ENCODE measurements at places on chromosomes 12 and 14.

DNA sequence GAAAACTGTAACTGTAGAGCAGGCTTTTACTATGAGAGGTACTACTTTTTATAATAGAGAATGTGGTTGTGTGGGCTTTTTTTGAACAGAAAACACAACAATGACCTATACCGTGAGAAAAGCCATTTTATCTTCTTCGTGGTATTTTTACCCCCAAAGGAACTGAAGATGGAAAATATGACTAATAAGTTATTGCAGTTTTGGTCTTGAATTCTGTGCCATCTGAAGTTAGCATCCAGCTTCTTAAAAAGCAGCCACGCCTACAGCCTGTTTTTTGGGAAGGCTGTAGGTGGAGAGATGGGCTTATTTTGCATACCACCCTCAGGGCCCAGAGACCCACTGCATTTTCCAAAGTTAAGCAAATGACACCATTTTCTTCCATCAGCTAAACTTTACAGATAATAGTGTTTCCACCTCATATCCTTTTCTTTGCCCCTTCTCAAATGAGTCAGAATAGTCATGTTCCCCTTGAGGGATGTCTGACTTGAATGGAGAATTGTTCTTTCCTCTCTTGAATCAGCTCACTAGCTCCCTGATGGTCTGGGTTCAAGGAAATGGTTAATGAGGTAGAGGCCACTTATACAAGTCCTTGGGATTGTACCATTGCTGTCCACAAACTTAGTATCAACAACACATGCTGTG lies 53.0 kb downstream of the TBC1D30 start:
- no peak for DNase-seq

DNA sequence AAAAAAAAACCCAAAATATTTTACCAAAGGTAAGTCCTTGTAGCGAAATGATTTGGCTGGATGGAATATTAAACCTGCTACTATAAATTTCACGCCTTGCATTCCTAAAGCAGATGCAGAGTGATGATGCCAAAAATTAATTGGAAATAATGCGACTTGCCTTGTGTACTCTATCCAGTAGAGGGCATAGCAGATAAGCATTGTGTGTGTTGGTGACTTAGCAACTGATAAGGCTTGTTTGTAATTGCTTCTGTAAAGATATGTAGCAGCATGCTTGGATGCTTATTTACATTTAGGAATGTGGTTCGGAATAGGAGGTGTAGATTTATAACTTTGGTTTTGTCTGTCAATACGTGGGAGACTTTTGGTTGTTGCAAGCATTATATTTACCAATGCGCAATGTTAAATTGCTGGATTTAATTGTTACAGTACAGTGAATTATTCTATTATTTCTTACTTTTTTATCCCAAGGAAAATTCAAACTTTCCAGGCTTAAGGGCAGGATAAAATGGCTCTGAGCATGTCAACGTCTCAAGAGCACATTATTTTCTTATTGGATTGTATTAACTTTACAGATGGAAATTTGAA lies 80.5 kb downstream of the TMEM260 start:
- no peak for DNase-seq

- DNase-seq = no peak
Measured at GRCh38 chr12:42859612-42860011, 270.1 kb upstream of the PRICKLE1 start.

DNA sequence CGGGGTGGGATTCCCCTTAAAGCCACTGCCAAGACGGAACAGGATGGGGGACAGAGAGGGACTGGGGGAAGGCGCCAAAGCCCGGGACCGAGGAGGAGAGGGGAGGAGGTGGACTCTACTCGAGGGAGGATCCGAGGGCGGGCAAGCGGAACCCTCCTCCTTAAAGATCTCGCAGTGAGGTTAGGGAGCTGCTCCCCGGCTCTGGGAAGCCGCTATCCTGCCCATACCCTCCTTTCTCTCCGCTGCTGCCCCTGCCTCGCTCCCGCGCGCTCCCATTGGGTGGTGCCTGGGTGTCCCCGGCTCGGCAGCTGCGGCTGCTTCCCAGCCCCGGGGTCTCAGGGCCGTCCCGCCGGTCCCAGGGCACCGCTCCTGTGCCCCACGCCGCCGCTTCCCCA lies 16.4 kb downstream of the KRT18 start:
- DNase-seq = no peak

- no peak for DNase-seq
Measured at GRCh38 chr14:60106339-60106738, 14.6 kb downstream of the PCNX4 start.

GRCh38 chr12:32765906-32766305 lies 10.2 kb upstream of the YARS2 start:
- DNase-seq = no peak

- DNase-seq = no peak
Measured at GRCh38 chr12:98653866-98654493, 8.9 kb downstream of the APAF1 start.

GRCh38 chr12:103313894-103314293 lies 181.9 kb downstream of the C12orf42 start:
- no peak for DNase-seq

DNA sequence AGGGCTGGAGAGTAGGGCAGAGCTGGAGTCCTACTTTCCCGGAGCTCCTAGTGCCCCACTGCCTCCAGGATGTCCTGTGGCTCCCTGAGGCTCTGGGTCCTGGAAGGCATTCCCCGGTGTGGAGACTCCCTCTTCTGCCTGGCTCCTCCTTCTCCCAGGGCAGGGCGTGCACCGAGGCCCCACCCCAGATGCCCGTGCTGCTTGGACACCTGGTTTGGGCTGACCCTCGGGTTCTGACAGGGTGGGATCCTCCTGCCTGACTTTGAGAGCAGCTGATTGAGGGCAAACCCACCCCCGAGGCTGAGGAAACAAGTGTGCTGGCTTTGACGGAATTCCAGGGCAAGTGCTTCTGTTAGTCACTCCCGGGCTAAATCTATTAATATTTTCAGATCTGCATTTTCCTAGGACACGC lies 15.4 kb downstream of the TEAD4 start:
- DNase-seq = no peak

- no peak for DNase-seq
Measured at GRCh38 chr12:71415336-71416231, 24.0 kb upstream of the LGR5 start.

DNA sequence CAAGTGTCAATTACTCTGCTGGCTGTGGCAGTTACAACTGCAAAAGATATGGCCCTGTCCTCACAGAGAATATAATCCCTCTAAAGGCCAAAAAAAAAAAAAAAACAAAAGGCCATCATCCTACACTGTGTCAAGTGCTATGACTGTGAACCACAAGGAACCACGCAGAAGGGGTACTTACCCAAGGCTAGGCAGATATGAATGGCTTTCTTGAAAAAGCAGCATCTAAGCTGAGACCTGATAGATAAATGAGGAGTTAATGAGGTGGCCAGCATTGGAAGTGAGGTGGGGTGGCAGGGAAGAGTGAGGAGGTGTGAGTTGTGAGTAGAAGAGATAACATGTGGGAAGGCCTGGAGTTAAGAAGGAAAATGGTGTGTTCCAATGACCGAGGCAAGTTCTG lies 16.4 kb upstream of the IL22 start:
- DNase-seq = no peak

- DNase-seq = no peak
Measured at GRCh38 chr14:88983755-88984154, 159.3 kb downstream of the TTC8 start.

DNA sequence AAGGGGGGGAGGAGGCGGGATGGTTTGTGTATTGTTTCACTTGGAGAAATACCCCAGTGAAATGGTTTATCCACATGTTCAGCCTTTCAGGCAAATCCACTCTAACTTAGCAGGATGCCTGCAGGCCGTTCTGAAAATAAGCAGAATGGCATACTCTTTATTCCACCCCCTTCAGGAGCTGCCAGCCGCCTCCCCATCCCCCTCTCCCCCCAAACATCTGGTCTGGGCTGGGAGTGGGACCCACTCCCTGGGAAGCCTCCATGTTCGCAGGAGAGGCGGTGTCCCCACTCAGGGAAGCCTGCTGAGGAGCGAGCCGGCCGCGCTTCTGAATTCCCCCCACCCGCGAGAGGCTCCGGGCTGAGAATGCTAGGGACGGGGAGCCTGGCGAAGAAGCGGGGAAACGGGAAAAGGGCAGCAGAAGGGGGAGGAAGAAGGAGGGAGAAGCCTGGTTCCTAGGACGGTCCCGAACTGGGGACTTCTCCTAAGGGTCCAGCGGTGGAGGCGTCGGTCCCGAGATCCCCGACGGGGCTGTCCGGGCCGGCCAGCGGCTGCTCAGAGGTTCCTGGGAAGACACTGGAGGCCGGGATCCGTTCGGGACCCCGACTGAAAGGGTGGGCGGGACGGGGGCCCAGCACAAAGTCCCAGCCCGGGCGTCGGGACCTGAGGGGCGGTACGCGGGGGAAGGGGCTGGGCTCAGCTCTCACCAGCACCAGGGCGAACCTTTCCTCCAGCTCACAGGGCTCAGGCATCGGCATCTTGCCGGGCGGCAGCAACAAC lies 666 bp downstream of the FMNL3 start:
- DNase-seq = no peak

DNA sequence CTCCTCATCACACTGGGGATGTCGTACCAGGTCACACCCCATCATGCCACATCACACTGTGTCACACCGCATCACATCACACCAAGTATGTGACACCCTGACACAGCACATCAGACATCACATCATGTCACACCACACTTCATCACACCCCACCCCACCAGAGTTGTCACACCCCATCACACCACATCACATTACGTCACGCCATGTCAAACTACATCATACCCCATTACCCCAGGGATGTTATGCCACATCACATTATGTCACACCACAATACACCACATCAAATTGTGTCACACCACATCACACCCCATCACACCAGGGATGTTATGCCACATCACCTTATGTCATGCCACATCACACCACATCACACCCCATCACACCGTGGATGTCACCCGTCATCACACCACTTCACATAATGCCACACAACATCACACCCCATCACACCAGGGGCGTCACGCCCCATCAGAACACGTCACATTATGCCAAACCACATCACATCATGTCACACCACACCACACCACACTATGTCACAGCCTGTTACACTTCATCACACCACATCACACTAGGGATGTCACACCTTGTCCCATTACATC lies 133.6 kb downstream of the TMEM121 start:
- no peak for DNase-seq

GRCh38 chr12:100715976-100716944 lies 78.3 kb upstream of the ANO4 start:
- no peak for DNase-seq

DNA sequence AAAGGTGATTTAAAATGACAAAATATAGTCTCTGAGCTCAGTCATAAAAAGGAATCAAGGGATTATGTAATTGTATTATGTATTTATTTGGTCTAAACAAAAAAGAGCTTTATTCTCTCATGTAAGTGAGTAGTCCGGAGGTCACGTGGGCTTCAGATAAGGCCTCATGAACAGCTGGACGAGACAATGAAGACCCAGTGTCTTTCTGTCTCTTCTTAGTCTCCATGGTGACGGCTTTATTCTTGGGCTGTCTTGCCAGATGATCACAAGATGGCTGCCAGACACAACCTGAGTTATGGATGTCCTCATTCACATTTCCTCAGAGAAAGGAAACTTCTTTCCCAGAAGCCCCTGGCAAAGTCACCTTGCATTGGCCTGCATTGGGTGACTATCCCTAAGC lies 98.6 kb downstream of the ARF6 start:
- no peak for DNase-seq

DNA sequence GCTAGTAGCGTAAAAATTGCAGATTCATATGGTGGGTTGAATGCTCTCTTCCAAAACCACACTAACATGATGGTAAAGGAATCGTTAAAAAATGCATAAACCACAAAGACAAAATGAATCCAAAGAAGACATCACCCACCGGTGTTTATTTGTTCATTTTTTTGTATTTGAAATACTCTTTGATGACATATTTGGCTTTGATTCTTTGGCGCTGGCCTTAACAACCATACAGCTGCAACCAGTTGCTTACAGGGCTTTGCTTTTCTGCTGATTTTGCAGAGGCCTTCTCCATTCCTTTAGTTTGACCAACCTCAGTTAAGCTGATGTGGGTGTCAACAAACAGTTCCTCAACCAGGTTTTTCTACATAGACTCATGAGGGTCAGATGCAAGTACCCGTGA lies 103.5 kb downstream of the CACNA1C start:
- no peak for DNase-seq

GRCh38 chr14:105855246-105855892 lies 329.0 kb downstream of the TMEM121 start:
- no peak for DNase-seq

- no peak for DNase-seq
Measured at GRCh38 chr12:112862636-112863290, 44.0 kb upstream of the OAS1 start.

DNA sequence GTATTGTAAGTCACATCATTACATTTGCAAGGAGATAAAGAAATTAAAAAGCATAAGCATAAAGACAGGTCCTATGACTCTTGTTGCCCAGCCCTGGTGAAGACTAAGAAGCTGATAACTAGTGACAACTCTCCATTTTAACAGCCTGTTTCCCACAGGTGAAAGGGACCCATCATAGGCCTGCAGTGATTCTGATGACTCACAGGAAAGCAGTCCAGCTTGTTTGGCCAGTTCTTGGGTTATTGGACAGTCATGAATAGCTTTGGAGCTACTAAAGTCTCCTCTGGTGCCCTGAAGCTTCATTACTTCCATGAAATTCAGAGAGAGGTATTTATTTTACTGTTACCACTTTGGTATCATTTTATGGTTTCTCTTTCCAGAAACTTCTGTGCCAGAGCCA lies 55.5 kb upstream of the DYRK2 start:
- DNase-seq = no peak

- DNase-seq = no peak
Measured at GRCh38 chr14:102750376-102750775, 26.9 kb upstream of the TRAF3 start.

GRCh38 chr14:77181603-77182437 lies at the start of gene TMEM63C:
Gene TMEM63C, plus strand, starts transcription at chr14:77181798. Its CDS starts 37,016 bp downstream, at chr14:77218814.
- DNase-seq = peak; percentile 55

GRCh38 chr14:23028799-23029198 lies 5.9 kb downstream of the PSMB5 start:
- no peak for DNase-seq

GRCh38 chr12:321606-322326 lies 59.1 kb upstream of the SLC6A13 start:
- DNase-seq = no peak

- no peak for DNase-seq
Measured at GRCh38 chr14:65243766-65244442, 141.6 kb upstream of the MAX start.

DNA sequence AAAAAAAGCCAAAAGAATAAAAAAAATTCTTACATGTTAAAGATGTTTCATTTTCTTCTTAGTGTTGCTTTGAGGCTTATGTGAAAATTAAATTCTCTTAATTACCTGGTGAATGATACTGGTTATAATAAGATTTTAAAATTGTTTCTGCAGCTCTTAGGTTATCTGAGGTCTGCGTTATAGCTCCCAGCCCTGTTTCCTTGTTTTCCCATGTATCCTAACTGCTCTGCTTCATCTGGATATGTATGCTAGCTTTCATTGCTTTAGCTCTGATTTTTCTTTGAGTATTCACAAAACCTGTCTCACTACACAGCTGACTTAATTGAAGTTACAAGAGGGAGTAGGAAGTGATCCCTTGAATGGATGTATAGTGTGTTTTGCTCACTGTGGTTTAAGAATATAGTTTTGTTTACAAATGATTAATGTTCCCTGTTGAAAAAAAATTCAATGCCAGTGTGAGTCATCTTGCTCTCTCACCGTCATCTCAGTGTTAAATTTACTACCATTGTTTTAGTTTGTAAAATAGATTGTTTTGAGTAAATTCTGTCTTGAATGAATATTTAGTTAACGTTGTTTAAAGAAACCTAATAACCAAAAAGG lies 26.8 kb downstream of the CPSF6 start:
- no peak for DNase-seq
